T-helper 2 cell treated with Interferon-gamma antibody and Interleukin-4, amounts not matched to agents 5 μg/mL and 100 μg/mL, for 36 hours (primary cell): ENCODE measurements at places on chromosomes 2 and 18.

DNA sequence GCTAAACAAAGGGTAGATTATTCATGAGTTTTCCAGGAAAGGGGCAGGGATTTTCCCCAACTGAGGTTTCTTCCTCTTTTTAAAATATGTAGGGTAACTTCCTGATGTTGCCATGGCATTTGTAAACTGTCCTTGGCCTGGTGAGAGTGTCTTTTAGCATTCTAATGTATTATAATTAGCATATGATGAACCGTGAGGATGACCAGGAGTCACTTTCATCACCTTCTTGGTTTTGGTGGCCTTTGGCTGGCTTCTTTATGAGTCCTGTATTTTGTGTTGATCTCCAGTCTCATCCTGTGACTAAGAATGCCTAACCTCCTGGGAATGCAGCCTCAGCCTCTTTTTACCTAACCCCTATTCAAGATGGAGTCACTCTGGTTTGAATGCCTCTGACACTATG is 391.0 kb upstream of the LINC00305 start:
- no peak for DNase-seq

DNA sequence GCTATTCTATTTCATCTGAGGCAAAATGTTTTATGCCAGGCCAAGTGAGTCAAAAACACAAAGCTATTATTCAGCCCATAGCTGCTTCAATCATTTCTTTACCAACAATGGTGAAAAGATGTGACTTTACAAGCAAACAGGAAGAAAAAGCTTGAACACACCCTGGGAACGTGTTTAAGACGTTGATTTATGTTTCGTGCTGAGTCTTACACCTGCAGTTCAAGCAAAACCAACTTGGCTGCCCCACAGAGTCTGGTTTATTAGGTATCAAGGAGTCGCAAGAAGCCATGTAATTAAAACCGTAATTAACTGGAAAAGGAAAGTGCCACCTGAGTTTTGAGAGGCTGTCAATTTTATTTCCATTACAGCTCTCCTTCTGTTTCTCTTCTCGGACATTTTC is 295.5 kb downstream of the MEIS1 start:
- no peak for DNase-seq

GRCh38 chr2:97991081-97991856 is 4.5 kb downstream of the TMEM131 start:
- DNase-seq: no peak

DNA sequence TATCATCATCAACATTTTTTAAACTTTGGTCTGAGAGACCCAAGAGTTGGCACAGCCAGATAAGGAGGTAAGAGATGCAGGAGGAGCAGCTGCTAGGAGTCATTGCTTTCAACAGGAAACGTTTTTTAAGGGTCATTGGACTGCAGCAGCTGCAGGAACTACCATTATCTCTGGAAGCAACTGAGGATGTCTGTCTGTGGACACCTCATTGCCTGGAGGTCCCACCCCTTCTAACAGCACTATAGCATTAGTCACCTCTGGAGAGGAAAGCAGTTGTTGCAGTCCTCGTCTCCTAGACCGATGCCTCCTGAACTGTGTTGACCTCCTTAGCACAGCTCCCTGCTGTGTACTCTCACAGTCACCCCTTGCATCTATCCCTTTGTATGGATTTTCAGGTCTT is 21.5 kb upstream of the FSHR start:
- no peak for DNase-seq

- no peak for DNase-seq
Measured at GRCh38 chr2:176892676-176893226, 319.8 kb upstream of the HNRNPA3 start.

GRCh38 chr2:227724394-227725039 is at the start of gene SCYGR6:
TSS of gene SCYGR6 (minus strand) at chr2:227724757. CDS start at chr2:227724757, 0 bp downstream.
- DNase-seq: no peak

GRCh38 chr2:126828491-126828890 is 70.2 kb upstream of the TEX51 start:
- no peak for DNase-seq

- no peak for DNase-seq
Measured at GRCh38 chr18:43113220-43113895, 2.1 kb downstream of the RIT2 start.

GRCh38 chr2:118657466-118657865 is 190.0 kb downstream of the EN1 start:
- DNase-seq: no peak

DNA sequence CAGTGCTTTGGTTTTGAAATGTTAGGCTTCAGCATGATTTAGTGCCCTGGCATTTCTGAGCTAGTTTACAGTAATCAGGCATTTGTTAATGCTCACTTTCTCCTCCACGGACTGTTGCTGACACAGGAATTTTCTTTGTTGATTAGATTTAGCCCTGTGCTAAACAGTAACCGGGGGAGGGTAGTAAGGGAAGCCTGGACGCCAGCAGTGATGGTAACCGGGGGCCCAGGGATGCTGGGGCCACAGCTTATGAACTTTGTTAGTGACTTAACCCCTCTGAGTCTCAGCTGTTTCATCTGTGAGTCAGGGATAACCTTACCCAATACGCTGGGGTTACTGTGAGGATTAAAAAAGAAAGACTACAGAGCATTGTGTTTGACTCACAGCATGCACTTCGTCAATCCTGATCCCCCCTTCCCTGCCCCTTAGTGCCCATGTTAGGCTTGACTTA is 33.5 kb downstream of the KLHL29 start:
- DNase-seq: no peak

GRCh38 chr2:72118386-72118785 is 29.3 kb downstream of the CYP26B1 start:
- no peak for DNase-seq

- no peak for DNase-seq
Measured at GRCh38 chr18:4017480-4017879, 437.6 kb downstream of the DLGAP1 start.

GRCh38 chr2:164761737-164762460 is 79.7 kb downstream of the COBLL1 start:
- no peak for DNase-seq

DNA sequence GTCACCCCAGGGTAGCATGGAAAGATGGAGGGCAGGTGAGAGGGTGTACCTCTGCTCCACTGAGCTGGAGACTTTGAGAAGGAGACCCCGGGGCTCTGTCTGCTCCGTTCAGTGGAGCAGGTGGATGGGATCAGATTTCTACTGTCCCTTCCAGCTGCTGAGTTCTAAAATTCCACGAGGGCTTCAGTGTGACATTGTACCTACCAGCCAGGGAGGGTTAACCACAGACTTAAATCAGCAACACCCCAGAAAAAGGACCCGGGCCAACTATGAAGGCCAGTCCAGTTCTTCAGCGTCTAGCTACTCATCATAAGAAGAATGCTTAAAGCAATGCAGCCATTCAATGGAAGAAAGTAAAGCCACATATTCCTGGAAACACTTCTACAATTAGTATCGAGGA is 23.8 kb downstream of the STAT1 start:
- DNase-seq: no peak

GRCh38 chr2:96594691-96595152 is 43.4 kb downstream of the KANSL3 start:
- peak; percentile 40 for DNase-seq

- no peak for DNase-seq
Measured at GRCh38 chr2:239824046-239824694, 201.0 kb downstream of the NDUFA10 start.

DNA sequence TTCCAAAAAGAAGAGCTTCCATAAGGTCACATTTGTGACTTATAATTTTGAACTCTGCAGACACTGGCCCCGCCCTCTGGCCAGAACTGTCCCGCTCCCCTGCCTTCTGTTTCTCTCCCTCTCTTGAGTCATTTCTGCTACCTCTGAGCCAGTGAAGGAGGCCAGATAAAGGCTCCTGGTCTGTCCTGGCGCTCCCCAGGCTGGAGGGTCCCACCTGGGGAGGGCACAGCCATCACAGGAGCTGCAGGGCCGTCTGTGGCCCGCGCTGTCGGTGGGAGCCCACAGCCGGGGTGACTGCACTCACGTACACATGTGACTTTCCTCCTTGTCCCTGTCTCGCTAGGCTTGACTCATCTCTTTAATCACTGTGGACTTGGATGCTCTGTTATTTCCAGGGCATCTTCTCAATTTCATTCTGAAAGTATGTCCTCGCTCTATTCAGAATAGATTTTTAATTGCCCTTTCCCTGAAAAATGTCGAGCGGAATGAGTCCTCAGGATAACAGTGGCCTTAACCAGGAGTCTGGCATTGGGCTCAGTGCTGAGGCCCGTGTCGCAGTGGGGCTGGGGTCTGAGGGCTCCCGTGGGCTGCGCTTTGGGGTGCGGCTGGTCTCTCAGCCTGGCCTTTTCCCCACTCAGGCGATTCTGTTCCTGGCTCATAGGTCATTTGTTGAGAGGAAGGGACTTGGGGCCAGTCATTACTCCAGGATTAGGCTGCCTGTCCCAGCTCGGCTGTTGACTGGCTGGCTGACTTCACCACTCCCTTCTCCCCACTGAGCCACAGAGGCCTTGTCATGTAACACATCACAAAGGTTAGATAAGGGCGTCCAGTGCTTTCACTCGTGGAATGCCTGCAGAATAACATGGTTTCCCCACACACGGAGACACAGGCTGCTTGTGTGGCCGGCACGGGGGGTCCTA is 34.5 kb downstream of the KLHL29 start:
- no peak for DNase-seq

DNA sequence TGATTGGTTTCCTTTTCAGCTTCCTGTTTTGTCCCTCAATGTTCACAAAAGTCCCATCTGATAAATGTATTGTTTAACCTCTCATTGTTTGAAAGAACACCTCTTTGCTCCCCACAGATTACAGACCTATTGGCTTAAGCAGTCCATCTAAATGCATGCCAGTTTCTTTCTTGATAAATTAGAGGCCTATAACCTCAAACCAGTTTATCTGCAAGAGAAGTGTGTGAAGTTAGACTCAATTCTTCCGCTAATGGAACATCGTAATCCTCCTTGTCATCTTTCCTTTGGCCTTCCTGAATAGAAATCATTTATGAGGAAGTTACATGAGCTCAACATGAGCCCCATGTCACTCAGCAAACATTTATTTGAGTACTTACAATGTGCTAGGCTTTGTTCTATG is 74.0 kb downstream of the FRZB start:
- DNase-seq: no peak

- no peak for DNase-seq
Measured at GRCh38 chr2:11480859-11481258, 14.9 kb upstream of the E2F6 start.

DNA sequence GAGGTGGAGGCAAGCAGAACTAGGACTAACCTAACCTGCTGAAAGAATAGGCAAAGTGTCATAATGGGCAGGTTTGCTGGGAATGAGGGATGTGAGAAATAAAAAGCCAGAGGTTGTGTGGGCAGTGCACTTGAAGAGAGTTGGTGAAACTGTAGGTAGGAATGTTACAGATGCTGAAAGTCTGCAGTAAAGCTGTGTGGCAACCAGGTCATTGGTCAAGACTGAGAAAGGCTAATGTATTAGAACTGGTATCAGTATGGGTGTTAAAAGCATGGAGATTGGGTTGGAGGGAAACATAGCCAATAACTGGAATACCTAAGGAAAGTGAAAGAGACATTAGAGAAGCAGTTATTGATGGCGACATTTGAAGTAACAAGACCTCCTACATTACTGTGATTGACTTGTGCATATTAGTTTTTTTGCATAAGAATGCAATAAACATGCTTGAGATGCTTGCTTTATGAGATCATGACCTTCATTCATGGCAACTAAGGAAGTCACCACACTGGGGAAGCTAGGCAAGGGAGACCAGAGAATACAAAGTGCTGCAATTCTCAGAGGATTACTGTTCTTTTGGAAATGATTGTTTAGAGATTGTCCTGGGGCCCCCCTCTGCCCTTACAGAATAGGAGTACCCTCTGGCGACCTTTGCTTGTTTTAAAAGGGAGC is 11.8 kb downstream of the GULP1 start:
- no peak for DNase-seq

- DNase-seq: no peak
Measured at GRCh38 chr18:50113726-50114125, 81.2 kb downstream of the MYO5B start.

DNA sequence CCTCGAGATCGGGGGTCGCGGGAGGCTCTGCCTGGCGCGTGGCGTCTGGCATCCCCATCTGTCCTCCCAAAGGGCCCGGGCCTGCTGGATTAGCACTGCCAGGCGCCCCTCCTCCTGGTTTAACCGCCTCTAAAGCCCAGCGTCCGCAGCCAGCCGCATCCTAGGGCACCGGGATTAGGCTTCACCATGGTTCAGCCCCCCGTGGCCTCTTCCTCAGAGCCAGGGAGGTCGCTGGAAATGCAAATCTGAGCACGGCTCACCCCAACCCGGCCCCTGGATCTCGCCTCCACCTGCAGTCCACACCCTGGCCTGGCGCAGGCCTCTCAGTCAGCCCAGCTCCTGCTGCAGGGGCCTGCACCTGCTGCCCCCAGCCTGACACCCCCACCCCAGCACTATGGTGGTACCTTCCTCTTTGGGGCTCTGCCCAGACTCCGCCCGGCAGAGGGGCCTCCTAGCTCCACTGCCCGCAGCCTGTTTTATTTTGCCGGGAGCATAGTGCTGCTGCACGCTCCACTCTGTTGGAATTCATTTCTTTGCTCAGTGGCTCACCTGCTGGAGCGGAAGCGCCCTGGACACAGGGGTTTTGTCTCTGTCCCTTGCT is 13.2 kb downstream of the PRELID3A start:
- DNase-seq: no peak

DNA sequence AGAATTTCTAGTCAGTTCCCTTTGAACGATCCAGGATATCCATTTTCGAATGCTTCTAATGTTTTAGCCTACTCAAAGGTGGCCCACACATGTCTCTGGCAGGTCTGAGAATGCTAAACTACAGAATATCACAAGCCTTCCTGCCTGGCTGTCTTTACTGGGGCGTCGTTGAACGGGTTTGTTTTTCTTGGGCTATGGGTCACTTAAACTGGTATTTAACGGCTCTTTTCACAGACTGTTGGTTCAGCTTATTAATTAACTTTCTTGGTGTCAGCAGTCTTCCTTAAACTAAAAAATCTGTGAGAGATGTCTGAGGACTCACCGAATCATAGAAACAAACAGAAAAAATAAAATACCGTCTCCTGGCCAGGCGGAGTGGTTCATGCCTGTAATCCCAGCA is 563.2 kb upstream of the NRP2 start:
- no peak for DNase-seq

DNA sequence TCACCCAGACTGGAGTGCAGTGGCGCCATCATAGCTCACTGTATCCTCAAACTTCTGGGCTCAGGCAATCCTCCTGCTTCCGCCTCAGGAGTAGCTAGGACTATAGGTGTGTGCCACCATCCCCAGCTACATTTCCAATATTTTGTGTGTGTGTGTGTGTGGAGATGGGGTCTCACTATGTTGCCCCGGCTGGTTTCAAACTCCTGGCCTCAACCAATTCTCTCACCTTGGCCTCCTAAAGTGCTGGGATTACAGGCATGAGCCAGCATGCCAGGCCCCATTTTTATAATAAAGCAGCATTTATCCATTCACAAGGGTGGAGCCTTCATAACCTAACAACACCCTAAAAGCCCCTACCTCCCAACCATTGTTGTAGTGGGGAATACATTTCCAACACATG is 52.5 kb upstream of the DTNB start:
- no peak for DNase-seq
